Activated naive CD4-positive, alpha-beta T cell treated with anti-CD3 and anti-CD28 coated beads, Interleukin-2, amount 50 U/mL, for 16 hours (primary cell): ENCODE measurements at places on chromosomes 16 and 17.

GRCh38 chr16:30775131-30775391 is 11.9 kb downstream of the ZNF629 start:
- no peak for DNase-seq

- DNase-seq = no peak
These were observed 1.4 kb downstream of the VKORC1 start for GRCh38 chr16:31093132-31093703.

DNA sequence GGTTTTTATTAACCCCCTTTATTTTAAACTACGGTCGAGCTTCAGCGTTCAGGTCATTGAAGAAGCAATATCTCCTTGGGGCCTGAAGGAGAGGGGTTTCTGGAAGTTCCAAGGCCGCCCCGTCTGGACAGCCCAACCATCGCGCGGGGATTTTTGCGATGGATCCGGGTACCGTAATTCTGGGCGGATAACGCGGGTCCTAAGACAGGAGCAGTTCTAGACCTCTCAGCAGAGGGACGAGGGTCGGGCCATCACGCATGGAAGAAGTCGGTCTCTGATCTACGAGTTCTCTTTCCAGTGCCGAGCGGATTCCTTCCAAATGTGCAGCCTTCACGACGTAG is 3.6 kb downstream of the BORCS6 start:
- DNase-seq = no peak

DNA sequence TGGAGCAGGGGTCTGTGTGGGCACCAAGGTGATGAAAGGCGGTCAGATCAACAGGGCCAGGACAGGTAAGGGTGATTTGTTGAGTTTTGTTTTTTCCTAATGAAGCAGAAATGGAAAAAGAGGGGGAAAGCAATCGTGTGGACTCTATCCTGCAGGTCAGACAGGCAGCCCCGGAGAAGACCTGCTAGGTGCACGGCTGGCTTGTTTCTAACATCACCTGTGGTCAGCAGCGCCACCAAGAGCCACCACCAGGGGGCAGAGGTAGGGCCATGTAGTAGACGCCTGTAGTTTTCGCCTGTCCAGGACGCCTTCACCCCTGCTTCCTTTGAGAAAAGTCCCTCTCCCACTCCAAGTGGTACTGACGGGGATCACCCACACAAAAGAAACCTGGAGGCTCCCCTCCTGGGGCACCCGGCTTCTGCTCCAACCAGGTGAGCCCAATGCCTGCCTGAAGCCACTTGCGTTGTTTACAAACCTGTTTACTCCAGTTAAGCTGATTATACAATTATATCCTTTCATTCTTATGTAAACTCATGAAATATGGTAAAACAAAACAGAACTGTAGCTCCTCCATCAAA is 54.2 kb upstream of the SEC14L1 start:
- DNase-seq = peak; percentile 77

GRCh38 chr16:79393564-79393963 is 207.0 kb downstream of the MAF start:
- no peak for DNase-seq

DNA sequence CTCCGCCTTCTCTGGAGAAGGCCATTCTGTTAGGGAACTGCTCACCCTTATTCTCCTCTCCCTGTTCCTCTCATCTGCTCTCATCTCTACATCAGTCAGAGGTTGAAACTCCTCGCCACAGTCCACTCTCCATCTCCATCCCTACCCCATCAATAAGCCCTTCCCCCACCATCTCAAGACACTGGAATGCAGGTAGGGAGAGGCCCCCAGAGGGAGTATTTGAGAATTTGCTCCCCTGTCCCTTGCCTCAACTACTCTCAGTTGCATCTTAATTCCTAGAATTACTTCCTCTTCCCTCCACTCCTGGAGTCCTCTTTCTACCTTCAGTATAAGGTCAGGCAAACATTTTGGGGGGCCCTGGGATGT is 2.0 kb upstream of the AATF start:
- DNase-seq = no peak

DNA sequence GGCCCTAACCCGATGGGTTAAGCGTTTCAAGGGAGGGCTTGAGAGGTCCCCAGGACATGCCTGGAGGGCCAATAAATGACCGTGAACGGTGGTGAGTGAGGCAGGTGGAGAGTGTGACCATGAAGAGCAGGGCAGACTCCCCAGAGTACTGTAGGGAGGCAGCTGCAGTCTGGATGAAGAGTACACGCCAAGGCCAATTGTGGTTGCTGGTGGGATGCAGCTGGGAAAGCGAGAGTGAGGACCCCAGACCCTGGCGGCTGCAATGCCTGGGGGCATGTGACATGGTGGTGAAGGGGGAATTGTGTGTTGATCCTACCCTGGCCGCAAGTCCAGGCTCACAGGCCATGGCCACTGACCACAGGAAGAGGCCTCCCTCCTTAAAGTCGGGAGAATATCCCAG is 62.9 kb downstream of the TMEM235 start:
- no peak for DNase-seq

GRCh38 chr17:76452660-76453430 is at the start of gene UBE2O:
Gene UBE2O, minus strand, starts transcription at chr17:76453152. Its CDS starts 11 bp downstream, at chr17:76453141.
- DNase-seq = peak; percentile 93

DNA sequence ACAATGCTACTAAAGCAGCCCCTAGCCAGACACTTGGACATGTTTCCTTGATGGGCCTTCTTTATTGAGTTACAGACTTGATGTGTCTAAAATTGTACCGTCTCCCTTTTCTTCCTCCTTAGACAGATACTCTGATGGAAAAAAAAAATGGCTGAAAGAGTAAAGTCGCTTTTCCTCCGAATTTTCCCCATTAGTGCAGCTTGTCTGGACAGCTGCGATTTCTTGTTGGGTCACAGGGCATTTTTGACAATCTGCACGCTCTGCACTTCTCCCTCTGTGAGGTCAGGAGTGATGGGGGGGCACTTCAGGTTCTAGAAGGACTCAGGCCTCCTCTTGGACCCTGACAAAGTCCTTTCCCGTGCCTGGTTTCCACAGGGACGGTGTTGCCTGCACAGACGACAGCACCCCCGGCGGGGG is 968 bp upstream of the PRKAR1A start:
- DNase-seq = peak; percentile 19

DNA sequence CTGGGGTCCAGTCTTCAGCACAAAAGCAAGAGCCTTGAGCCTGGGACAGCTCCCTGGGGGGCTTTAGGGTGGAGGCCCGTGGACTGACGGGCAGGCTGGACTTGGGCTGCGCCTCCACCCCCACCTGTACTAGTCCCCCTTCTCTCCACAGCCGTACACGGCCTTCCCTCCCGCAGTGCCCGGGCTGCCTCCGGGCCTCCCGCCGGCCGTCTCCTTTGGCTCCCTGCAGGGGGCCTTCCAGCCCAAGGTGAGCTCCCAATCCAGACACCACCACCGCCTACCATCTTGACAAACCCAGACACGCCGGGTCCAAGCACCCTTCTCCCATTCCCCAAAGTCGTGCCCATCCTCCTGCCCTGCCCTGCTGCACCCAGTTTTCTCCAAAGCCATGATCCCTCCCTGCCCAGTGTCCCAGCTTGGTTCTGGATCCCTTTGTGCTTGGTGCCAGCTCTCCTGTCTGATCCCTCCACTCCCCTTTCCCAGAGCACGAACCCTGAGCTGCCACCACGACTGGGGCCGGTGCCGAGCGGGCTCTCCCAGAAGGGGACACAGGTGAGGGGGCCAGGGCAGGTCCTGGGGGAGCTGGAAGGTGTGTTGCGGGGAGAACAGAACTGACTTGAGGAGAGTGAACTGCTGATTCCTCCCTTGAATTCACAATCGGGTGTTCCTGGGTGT is 7.1 kb downstream of the FBRS start:
- no peak for DNase-seq

DNA sequence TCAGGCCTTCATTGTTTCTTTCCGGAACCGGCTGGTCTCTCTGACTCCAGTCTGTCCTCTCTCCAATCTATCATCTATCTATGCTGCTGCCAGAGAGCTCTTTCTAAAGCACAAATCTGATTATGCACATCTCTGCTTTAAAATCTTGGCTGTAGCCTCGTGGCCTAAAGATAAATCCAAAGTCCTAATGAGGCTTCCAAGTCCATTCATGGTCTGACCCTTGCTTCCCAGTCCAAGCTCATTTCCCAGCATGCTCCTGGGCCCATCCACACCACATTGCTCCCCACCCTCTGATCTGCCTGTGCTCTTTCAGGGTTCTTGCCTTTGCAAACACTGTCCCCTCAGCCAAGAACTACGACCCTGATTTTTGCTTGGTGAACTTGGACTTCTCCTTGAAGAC is 21.5 kb upstream of the PHB1 start:
- no peak for DNase-seq

- no peak for DNase-seq
These were observed 8.1 kb upstream of the CXCL16 start for GRCh38 chr17:4747847-4748246.

- DNase-seq = no peak
These were observed 452 bp downstream of the SLC25A10 start for GRCh38 chr17:81712468-81713003.

- no peak for DNase-seq
These were observed 22.4 kb downstream of the PLD6 start for GRCh38 chr17:17183744-17184143.

GRCh38 chr16:88384222-88385111 is 1.7 kb downstream of the ZNF469 start:
- DNase-seq = peak; percentile 5
